ENCODE measurements at places on chromosomes 11 and 22. TPM values are rescaled to one million over a fixed set of nuclear protein-coding genes. Genes with fewer than 3 reads are reported as not detected.
A peak's percentile ranks its signal among the peaks of the same experiment; 100 is the strongest.

NLRP14 gene
- polyA plus RNA-seq, result 0.07 TPM

- H3K36me3 ChIP-seq, result peaks cover 4% of the 10 kb centered on the region
- H3K4me1 ChIP-seq, result peaks cover 20% of the 10 kb centered on the region
- no peaks in the 10 kb centered on the region for H3K27me3 ChIP-seq
- peak; percentile 85 for DNase-seq
- H3K4me3 ChIP-seq, result peak within 1 kb of the TSS; percentile 86
- H3K27ac ChIP-seq, result peak within 1 kb of the TSS; percentile 88
Observed at GRCh38 chr11:64246871-64247728, at the start of gene PPP1R14B. PPP1R14B (minus strand) TSS chr11:64246943; CDS start chr11:64246673, 270 bp downstream.

GRCh38 chr11:104465321-104465720 is 301.4 kb upstream of the PDGFD start:
- no peaks in the 10 kb centered on the region for H3K4me1 ChIP-seq
- H3K36me3 ChIP-seq, result no peaks in the 10 kb centered on the region
- no peak for DNase-seq

GRCh38 chr11:62556875-62557631 is 10.4 kb upstream of the AHNAK start:
- H3K36me3 ChIP-seq, result peaks cover 10% of the 10 kb centered on the region
- H3K27me3 ChIP-seq, result no peaks in the 10 kb centered on the region
- H3K4me1 ChIP-seq, result peaks cover 51% of the 10 kb centered on the region
- H3K27ac ChIP-seq, result peak overlapping the region; percentile 99

DNA sequence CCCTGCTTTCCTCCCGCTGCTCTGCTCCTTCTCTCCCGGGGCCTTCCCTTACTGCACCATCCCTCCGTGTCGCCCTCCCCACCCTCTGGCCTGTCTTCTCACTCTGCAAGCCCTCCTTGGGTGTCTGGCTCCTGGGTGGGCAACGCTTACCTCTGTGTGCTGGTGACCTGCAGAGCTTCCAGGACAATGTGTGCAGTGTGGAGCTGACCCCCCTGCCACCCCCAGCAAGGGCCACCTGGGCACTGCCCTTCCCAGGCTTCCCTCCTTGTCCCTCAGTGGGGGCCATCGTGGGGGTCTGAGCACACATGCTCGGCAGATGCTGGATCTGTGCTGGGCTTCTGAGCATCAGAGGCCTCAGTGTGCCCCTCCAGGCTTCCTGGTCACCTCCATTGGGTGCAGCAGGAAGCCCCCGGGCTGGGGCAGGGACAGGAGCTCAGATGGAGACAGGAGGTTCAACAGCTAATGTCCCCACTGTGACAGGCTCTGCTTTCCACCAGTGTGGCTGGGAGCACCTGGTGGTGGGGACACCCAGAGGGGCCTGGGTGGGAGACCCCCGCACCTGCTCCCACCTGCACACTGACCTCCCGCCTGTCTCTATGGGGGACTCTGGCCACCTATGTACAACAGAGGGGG is 7.8 kb upstream of the BRSK2 start:
- H3K27me3 ChIP-seq, result no peaks in the 10 kb centered on the region
- DNase-seq, result no peak
- no peak overlapping the region for H3K27ac ChIP-seq

GRCh38 chr11:6414874-6415328 is 4.0 kb downstream of the APBB1 start:
- H3K4me3 ChIP-seq, result no peak overlapping the region
- DNase-seq, result no peak
- peaks cover 5% of the 10 kb centered on the region for H3K4me1 ChIP-seq
- H3K27me3 ChIP-seq, result no peaks in the 10 kb centered on the region
- no peak overlapping the region for H3K27ac ChIP-seq

C11orf42 gene
- not detected for polyA plus RNA-seq

- no peak overlapping the region for H3K27ac ChIP-seq
- no peak for DNase-seq
- peaks cover 8% of the 10 kb centered on the region for H3K27me3 ChIP-seq
- H3K36me3 ChIP-seq, result no peaks in the 10 kb centered on the region
- H3K4me1 ChIP-seq, result no peaks in the 10 kb centered on the region
Observed at GRCh38 chr11:19258641-19259230, 18.0 kb upstream of the E2F8 start.

GRCh38 chr11:93295921-93296575 is 34.5 kb upstream of the DEUP1 start:
- DNase-seq, result no peak
- H3K27me3 ChIP-seq, result no peaks in the 10 kb centered on the region
- no peaks in the 10 kb centered on the region for H3K4me1 ChIP-seq

GRCh38 chr11:120894202-120894985 is 129.5 kb upstream of the TBCEL start:
- no peaks in the 10 kb centered on the region for H3K4me1 ChIP-seq
- no peak overlapping the region for H3K4me3 ChIP-seq
- no peak for DNase-seq
- no peaks in the 10 kb centered on the region for H3K36me3 ChIP-seq
- no peak overlapping the region for H3K27ac ChIP-seq

GRCh38 chr11:74783241-74783871 is 34.7 kb downstream of the RNF169 start:
- peak; percentile 83 for DNase-seq
- H3K27me3 ChIP-seq, result no peaks in the 10 kb centered on the region
- H3K4me3 ChIP-seq, result no peak overlapping the region
- H3K27ac ChIP-seq, result peak overlapping the region; percentile 7
- H3K36me3 ChIP-seq, result no peaks in the 10 kb centered on the region
- peaks cover 7% of the 10 kb centered on the region for H3K4me1 ChIP-seq

- no peaks in the 10 kb centered on the region for H3K36me3 ChIP-seq
- no peak for DNase-seq
- no peak overlapping the region for H3K4me3 ChIP-seq
- no peaks in the 10 kb centered on the region for H3K27me3 ChIP-seq
- H3K4me1 ChIP-seq, result no peaks in the 10 kb centered on the region
Observed at GRCh38 chr11:114221037-114221436, 75.2 kb upstream of the NNMT start.

- H3K27me3 ChIP-seq, result no peaks in the 10 kb centered on the region
- H3K4me3 ChIP-seq, result no peak overlapping the region
- no peak overlapping the region for H3K27ac ChIP-seq
- no peaks in the 10 kb centered on the region for H3K36me3 ChIP-seq
Observed at GRCh38 chr11:102608699-102609098, 16.4 kb downstream of the MMP20 start.

- peaks cover 26% of the 10 kb centered on the region for H3K4me1 ChIP-seq
- no peak overlapping the region for H3K4me3 ChIP-seq
- no peak for DNase-seq
- H3K36me3 ChIP-seq, result no peaks in the 10 kb centered on the region
- no peaks in the 10 kb centered on the region for H3K27me3 ChIP-seq
- no peak overlapping the region for H3K27ac ChIP-seq
Observed at GRCh38 chr22:46062232-46062615, 85.3 kb upstream of the WNT7B start.

- H3K27me3 ChIP-seq, result no peaks in the 10 kb centered on the region
- H3K27ac ChIP-seq, result no peak overlapping the region
- no peak overlapping the region for H3K4me3 ChIP-seq
- H3K4me1 ChIP-seq, result peaks cover 9% of the 10 kb centered on the region
- DNase-seq, result no peak
Observed at GRCh38 chr22:43128116-43128515, 15.1 kb downstream of the MCAT start.

ANO3 gene
- 2.2 TPM for polyA plus RNA-seq

- H3K4me1 ChIP-seq, result no peaks in the 10 kb centered on the region
- H3K36me3 ChIP-seq, result no peaks in the 10 kb centered on the region
- DNase-seq, result no peak
Observed at GRCh38 chr22:33299245-33299956, 241.2 kb upstream of the SYN3 start.

RAG2 gene
- polyA plus RNA-seq, result not detected

HTATIP2 gene
- polyA plus RNA-seq, result 59.1 TPM

- no peaks in the 10 kb centered on the region for H3K36me3 ChIP-seq
- no peak overlapping the region for H3K4me3 ChIP-seq
Observed at GRCh38 chr11:41449483-41450050, 9.9 kb downstream of the LRRC4C start.

GRCh38 chr11:114785820-114786219 is 107.5 kb downstream of the NXPE2 start:
- H3K36me3 ChIP-seq, result no peaks in the 10 kb centered on the region
- H3K4me3 ChIP-seq, result no peak overlapping the region
- H3K27me3 ChIP-seq, result no peaks in the 10 kb centered on the region
- no peak overlapping the region for H3K27ac ChIP-seq
- no peak for DNase-seq
- no peaks in the 10 kb centered on the region for H3K4me1 ChIP-seq

RTN4RL2 gene
- polyA plus RNA-seq, result 0.27 TPM

PTPN5 gene
- polyA plus RNA-seq, result not detected

DNA sequence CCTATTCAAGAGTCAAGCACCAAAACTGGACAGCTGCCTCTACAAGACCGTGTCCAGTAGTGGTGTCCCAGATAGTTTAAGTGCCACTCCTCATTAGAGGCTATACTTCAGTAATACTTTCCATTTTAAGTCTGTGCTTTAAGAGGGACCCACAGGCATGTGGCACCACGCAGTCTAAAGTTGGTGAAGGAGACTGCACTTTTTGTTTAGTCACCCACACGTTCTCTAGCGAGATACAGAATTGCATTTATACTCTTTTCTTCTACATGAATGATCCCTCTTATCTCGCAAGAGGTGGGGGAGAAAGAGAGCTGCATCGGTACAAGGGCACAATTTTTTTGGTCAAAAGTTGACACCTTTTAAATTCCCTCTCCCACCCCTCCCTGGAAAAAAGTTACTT is 41.5 kb downstream of the DDX6 start:
- H3K27me3 ChIP-seq, result no peaks in the 10 kb centered on the region
- H3K27ac ChIP-seq, result no peak overlapping the region
- peaks cover 7% of the 10 kb centered on the region for H3K36me3 ChIP-seq
- no peak for DNase-seq
- H3K4me3 ChIP-seq, result no peak overlapping the region
- no peaks in the 10 kb centered on the region for H3K4me1 ChIP-seq

ARRB1 gene
- polyA plus RNA-seq, result 18.9 TPM

C11orf91 gene
- 0.12 TPM for polyA plus RNA-seq

DNA sequence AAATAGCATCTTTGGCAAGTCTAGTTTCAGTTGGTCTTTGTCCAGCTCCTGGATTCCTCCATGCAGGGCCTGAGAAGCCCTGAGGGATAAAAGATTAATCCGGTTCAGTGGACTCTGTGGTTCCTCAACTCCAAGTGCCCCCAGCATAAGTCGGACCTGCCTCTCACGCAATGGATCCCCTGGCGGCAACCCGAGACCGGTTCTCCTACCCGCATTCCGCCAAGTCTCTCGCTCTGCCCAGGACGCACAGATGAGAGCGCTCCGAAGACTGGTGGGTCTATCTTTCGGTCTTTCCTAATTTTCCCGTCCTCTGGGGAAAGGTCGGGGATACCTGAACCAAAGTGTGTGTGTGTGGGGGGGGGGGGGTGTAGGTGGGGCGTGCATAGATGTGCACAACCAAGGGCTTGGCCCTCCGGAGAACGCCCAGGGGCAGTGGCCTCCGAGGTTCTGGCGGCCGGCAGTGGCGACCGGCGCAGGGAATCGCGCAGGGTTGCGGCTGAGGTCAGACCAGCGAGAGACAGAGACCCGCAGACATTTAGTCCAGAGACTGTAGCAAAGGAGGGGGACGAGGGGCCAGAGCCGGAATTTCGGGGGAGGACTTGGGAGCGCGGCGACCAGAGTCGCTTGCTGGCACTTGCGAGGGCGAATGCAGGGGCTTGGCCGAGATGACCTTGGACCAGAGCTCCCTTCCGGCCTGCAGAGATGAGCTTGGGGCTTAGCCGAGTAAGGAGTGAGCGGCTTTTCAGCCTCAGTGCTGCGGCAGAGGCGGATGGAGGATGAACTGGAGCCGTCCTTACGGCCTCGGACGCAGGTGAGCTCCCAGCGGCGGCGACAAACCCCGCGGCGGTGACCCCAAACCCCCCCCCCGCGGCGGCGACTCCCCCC is 712 bp upstream of the SLC2A11 start:
- no peaks in the 10 kb centered on the region for H3K36me3 ChIP-seq
- no peaks in the 10 kb centered on the region for H3K27me3 ChIP-seq
- peak overlapping the region; percentile 71 for H3K4me3 ChIP-seq
- peak overlapping the region; percentile 43 for H3K27ac ChIP-seq

REXO2 gene
- 269 TPM for polyA plus RNA-seq

- H3K4me1 ChIP-seq, result no peaks in the 10 kb centered on the region
- no peaks in the 10 kb centered on the region for H3K27me3 ChIP-seq
- DNase-seq, result no peak
- H3K36me3 ChIP-seq, result no peaks in the 10 kb centered on the region
- H3K4me3 ChIP-seq, result no peak overlapping the region
Observed at GRCh38 chr11:84215672-84216071, 929.5 kb upstream of the CCDC90B start.

DNA sequence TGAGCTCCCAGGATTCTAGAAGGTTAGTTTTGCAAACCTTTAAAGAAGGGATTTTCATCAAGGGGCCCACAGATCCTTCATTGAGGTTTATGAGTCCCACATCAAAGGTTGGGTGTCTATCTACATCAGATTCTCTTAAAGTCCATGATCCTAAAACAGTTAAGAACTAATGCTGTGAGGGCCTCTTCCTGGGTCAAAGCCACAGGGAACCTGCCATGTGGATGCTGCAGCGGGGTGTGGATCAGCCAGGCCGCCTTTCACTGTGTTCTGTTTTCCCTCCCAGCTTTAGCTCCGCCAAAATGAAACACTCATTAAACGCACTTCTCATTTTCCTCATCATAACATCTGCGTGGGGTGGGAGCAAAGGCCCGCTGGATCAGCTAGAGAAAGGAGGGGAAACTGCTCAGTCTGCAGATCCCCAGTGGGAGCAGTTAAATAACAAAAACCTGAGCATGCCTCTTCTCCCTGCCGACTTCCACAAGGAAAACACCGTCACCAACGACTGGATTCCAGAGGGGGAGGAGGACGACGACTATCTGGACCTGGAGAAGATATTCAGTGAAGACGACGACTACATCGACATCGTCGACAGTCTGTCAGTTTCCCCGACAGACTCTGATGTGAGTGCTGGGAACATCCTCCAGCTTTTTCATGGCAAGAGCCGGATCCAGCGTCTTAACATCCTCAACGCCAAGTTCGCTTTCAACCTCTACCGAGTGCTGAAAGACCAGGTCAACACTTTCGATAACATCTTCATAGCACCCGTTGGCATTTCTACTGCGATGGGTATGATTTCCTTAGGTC is 5.3 kb downstream of the SERPIND1 start:
- no peak overlapping the region for H3K27ac ChIP-seq
- DNase-seq, result no peak
- no peaks in the 10 kb centered on the region for H3K27me3 ChIP-seq
- H3K4me3 ChIP-seq, result no peak overlapping the region
- peaks cover 2% of the 10 kb centered on the region for H3K36me3 ChIP-seq

DNA sequence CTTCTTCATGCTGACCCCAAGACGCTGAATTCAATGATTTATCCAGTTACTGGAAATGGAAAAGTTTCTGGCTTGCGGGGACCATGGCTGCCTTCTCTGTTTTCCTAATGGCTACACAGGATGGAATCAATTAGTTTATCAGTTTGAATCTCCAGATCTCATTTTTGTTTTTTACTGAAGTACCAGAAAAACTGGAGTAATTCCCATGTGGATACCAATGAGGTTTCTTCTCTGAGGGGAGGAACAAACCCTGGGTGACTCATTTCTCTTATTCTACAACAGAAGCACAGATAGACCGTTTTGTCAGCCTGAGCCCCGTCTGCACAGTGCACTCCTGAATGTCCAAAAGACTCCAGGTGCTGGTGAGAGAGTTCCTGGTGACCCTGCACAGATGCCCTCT is 3.4 kb downstream of the ZNF195 start:
- H3K4me3 ChIP-seq, result no peak overlapping the region
- H3K27ac ChIP-seq, result no peak overlapping the region
- no peaks in the 10 kb centered on the region for H3K27me3 ChIP-seq
- peaks cover 2% of the 10 kb centered on the region for H3K4me1 ChIP-seq
- no peak for DNase-seq

GRCh38 chr11:85787168-85787567 is 23.8 kb downstream of the SYTL2 start:
- DNase-seq, result no peak
- H3K27ac ChIP-seq, result no peak overlapping the region
- no peaks in the 10 kb centered on the region for H3K36me3 ChIP-seq
- H3K27me3 ChIP-seq, result no peaks in the 10 kb centered on the region
- H3K4me3 ChIP-seq, result no peak overlapping the region
- no peaks in the 10 kb centered on the region for H3K4me1 ChIP-seq
